Activated CD8-positive, alpha-beta T cell treated with anti-CD3 and anti-CD28 coated beads, Interleukin-2, amount 10 ng/mL, durations not matched to agents 7 days and 5 days (primary cell): ENCODE measurements at places on chromosomes 5 and 9.

DNA sequence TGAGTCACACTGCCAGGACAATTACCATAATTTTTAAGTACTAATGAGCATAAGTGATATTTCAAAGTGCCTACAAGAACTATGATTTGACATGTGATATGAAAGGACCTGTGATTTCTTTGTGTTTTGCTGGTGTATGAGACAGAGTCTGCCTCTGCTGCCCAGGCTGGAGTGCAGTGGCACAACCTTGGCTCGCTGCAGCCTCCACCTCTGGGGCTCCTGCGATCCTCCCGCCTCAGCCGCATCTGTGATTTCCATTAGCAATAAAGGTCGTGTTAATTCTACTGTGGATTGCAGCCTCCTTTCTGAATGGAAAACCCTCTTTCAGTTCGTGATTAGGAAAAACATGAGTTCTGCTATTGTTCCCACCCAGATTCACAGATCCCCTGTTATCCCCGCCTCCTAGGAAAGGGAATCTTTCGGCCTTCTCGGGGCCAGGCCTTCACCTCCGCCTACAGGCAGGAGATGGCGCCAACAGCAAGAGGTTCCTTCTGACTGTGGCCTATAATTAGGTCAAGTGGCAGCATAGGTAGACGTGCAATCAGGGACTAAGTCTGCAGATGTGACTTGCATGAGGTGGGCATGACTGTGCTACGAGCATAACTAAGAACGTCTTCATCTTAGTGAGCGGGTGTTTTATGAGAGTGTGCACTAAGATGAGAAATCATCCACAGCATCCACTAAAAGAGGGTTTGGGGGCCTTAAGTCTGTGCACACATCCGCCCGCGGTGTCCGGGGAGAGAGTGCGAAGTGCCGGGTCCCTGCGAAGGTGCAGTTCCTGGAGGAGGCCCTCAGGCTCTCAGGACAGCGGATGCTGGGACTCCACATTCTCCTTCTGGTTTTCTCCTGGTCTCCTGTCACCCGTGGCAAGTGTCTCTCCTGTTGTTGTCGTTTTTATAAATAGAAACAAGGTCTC is 23.1 kb downstream of the TRIM7 start:
- no peaks in the 10 kb centered on the region for H3K36me3 ChIP-seq
- H3K4me1 ChIP-seq = peaks cover 34% of the 10 kb centered on the region
- peak; percentile 77 for DNase-seq
- H3K27me3 ChIP-seq = no peaks in the 10 kb centered on the region
- no peak overlapping the region for H3K4me3 ChIP-seq
- peak overlapping the region; percentile 15 for H3K27ac ChIP-seq

DNA sequence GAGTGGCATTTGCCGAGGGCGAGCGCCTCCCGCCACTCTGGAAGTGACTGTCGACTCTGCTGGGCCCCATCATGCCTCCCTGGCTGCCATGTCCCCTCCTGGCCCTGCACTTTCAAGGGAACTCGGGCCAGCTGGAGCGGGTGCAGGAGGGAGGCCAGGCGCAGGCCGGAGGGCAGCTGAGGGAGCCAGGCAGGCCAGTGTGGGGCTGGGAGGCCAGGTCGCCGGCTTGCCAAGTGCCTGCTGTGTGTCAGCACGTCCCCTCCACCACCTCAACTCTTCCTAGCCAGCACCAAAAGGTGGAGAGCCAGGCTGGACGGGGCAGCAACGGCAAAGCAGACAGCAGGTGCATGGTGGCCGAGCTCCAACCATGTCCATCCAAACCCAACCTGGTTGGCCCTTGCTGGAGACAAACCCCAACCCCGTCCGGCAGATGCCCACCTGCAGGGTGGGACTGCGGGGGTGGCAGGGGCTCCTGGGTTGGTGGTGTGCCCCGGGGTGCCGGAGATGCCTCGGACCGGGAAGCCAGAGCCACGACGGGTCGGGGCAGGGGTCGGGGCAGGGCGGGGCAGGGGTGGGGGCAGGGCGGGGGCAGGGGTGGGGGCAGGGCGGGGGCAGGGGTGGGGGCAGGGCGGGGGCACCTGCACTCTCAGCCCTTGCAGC is 36.5 kb upstream of the EGFL7 start:
- no peak overlapping the region for H3K27ac ChIP-seq
- no peak for DNase-seq
- H3K36me3 ChIP-seq = no peaks in the 10 kb centered on the region
- no peaks in the 10 kb centered on the region for H3K4me1 ChIP-seq
- no peak overlapping the region for H3K4me3 ChIP-seq
- peaks cover 3% of the 10 kb centered on the region for H3K27me3 ChIP-seq

DNA sequence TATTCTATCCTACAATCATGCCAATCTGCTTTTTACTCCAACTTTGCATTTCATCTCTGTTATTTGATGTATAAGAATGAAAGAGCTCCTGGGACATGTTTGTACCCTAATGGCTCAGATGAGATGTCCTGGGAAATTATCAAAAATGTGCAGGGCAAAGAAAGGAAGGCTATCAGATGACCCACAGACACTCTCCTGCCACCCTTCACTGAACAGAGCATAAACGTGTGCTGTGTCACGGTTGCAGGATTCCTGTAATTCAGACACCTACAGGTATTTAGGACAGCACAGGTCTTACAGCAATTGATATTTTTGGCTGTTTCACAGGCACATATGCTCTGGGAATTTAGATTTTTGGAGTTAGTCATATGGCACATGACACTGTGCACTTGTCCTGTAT is 149.2 kb upstream of the GAS1 start:
- no peaks in the 10 kb centered on the region for H3K27me3 ChIP-seq
- no peaks in the 10 kb centered on the region for H3K36me3 ChIP-seq
- no peaks in the 10 kb centered on the region for H3K4me1 ChIP-seq
- no peak overlapping the region for H3K4me3 ChIP-seq
- DNase-seq = no peak
- no peak overlapping the region for H3K27ac ChIP-seq

- no peak overlapping the region for H3K27ac ChIP-seq
- no peaks in the 10 kb centered on the region for H3K4me1 ChIP-seq
- no peaks in the 10 kb centered on the region for H3K36me3 ChIP-seq
These were observed 121.9 kb downstream of the LPAR1 start for GRCh38 chr9:110916403-110916802.

- no peaks in the 10 kb centered on the region for H3K27me3 ChIP-seq
- peaks cover 57% of the 10 kb centered on the region for H3K4me1 ChIP-seq
- H3K4me3 ChIP-seq = peak overlapping the region; percentile 61
- peak; percentile 84 for DNase-seq
These were observed 71.2 kb downstream of the ARRDC3 start for GRCh38 chr5:91311697-91312501.

DNA sequence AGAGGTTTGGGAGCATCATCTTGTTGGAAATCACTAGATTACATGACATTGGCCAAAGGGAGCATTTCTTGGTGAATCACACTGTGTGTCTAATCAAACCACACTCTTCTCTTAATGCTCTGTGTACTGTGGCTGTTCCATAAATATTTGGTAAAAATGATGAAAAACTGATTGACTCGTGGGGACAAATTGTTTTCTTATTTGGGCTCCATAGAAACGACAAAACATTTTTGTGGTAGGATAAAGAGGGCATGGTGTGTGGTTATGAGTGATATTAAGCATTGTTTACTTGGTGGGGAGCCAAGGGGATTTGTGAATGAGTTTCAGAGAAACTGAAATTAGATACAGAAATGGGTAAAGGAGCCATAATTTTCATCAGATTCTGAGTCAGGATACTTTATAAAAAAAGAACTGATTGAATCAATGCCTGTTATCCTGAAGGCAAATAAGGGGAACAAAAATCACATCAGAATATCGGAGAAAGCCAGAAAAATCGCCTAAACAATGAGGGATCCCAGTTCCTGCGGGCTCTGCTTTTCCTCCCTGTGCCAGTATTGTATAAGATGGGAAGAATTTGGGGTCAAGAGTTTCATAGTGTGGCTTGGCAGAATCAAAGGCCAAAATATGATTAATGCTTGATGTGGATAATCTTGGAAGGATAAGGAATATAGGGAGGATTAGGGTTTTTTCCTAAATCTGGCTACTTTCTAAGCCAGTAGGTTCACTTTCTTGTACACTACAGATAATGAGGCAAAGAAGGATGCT is 33.3 kb downstream of the FBXL7 start:
- no peaks in the 10 kb centered on the region for H3K27me3 ChIP-seq
- no peak for DNase-seq
- H3K4me3 ChIP-seq = no peak overlapping the region
- no peaks in the 10 kb centered on the region for H3K36me3 ChIP-seq

DNA sequence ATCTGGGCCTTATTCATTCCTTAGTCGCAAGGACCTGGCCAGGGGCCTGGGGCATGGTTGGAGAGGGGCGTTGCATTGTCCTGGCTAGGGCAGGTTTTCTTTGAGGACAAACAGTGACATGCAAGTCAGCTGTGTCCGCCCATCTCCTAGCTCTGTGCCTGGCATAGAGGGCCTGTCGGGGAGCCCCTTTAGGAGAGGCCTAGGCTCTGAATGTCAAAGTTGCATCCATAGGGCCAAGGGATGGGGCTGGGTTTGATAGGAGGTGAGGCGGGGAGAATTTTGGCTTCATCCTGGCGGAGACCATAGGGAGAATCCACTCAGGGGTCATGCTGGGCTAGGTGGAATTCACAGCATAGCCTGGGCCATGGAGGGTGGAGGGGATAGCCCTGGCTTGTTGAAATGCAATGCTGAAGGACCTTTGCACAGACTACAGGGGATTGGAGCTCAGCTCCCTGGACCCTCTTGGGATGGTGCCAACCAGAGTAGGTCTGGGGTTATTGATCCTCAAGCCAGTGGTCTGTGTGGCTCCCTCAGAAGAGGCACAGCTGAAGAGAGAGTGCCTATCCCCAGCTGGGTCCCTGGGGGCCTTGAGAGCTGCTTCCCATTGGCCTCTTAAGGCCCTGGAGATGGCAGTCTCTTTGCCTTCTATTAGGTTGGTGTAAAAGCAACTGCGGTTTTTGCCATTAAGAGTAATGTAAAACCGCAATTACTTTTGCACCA is 104.0 kb downstream of the RGS3 start:
- no peaks in the 10 kb centered on the region for H3K27me3 ChIP-seq
- H3K4me3 ChIP-seq = no peak overlapping the region
- no peak for DNase-seq
- H3K27ac ChIP-seq = no peak overlapping the region

GRCh38 chr9:113947941-113948340 is 71.8 kb downstream of the ZNF618 start:
- H3K27me3 ChIP-seq = no peaks in the 10 kb centered on the region
- no peak overlapping the region for H3K27ac ChIP-seq
- no peaks in the 10 kb centered on the region for H3K4me1 ChIP-seq
- no peak overlapping the region for H3K4me3 ChIP-seq
- DNase-seq = no peak

- H3K27ac ChIP-seq = no peak overlapping the region
- DNase-seq = no peak
- H3K27me3 ChIP-seq = peaks cover 30% of the 10 kb centered on the region
- H3K4me3 ChIP-seq = no peak overlapping the region
- H3K4me1 ChIP-seq = no peaks in the 10 kb centered on the region
These were observed 91.4 kb downstream of the LIFR start for GRCh38 chr5:38465061-38465460.

DNA sequence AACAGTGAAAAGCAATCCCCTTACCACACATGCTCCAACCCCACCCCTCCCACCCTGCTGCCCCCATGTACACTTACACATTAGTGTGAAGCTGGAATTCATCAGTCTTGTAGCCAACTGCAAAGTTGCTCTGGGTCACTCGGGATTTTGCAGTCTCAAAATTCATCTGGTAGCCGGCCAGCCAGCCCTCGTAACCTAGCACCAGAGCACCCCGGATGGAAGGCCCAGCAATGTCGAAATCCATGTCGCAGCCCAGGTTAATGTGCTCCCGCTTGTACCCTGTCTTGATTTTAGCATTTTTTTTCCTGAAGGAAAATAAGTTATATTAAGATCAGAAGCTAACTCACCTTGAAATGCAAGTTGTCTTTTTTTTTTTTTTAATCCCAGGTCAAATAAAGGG is 12.2 kb upstream of the C5orf15 start:
- no peak overlapping the region for H3K27ac ChIP-seq
- H3K36me3 ChIP-seq = peaks cover 48% of the 10 kb centered on the region
- peaks cover 17% of the 10 kb centered on the region for H3K4me1 ChIP-seq
- no peak overlapping the region for H3K4me3 ChIP-seq
- DNase-seq = no peak
- no peaks in the 10 kb centered on the region for H3K27me3 ChIP-seq

DNA sequence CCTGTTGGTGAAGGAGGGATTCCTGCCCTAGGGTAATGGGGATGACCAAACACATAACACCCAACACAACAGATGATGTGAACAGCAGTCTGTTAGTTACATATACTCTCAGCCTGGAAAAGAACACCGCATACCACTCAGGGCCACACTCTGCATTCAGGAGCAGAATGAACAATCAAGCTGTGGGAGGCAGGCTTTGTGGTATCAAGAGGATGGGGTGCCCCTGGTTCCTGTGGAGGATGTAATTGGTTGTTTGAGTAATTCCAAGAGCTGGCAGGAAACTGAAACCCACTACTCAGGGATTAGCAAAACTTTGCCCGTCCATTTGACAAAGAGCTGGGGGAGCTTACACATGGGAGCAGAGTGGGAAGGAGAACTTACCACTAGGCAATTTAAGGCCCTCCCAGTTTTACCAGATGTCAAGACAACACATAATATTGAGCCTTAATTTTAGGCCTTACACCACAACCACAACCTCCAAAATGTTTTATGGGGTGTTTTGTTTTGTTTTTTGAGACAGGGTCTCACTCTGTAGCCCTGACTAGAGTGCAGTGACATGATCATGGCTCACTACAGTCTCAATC is 15.6 kb upstream of the PRKAA1 start:
- H3K4me3 ChIP-seq = no peak overlapping the region
- peaks cover 2% of the 10 kb centered on the region for H3K36me3 ChIP-seq
- peaks cover 6% of the 10 kb centered on the region for H3K4me1 ChIP-seq
- no peaks in the 10 kb centered on the region for H3K27me3 ChIP-seq
- no peak for DNase-seq
- no peak overlapping the region for H3K27ac ChIP-seq

DNA sequence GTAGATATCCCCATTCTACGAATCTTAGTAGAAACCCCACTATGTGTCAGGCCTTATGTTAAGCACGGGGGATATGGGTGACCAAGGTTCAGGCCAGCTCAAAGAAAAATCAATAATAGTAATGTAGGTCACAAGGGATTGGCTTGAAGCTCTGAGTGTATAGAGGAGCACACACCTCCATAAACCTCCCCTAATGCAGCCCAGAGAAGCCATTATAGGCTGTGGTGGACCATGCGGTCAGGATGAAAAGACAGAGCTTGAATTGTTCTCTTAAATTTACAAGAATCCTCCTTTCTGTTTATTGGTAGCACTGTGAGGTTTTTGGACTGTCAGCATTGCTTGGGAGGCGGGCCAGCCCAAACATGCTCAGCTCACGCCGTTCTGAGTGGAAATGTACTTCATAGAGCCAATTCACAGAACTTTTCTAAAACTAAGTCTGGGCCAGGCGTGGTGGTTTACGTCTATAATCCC is 9.1 kb downstream of the PDE6A start:
- H3K27ac ChIP-seq = no peak overlapping the region
- H3K27me3 ChIP-seq = peaks cover 40% of the 10 kb centered on the region
- no peaks in the 10 kb centered on the region for H3K36me3 ChIP-seq
- DNase-seq = no peak
- peaks cover 3% of the 10 kb centered on the region for H3K4me1 ChIP-seq

GRCh38 chr9:34197756-34198711 is 19.2 kb downstream of the UBAP1 start:
- DNase-seq = no peak
- H3K27me3 ChIP-seq = no peaks in the 10 kb centered on the region
- no peak overlapping the region for H3K4me3 ChIP-seq
- no peak overlapping the region for H3K27ac ChIP-seq
- H3K36me3 ChIP-seq = peaks cover 35% of the 10 kb centered on the region
